ENCODE measurements at places on chromosomes 5 and 9.

GRCh38 chr5:123705741-123706140 lies 193.8 kb downstream of the CSNK1G3 start:
- DNase-seq: peak; percentile 84

GRCh38 chr5:115963566-115963965 lies 1.3 kb downstream of the LVRN start:
- DNase-seq: no peak

GRCh38 chr9:14432666-14433350 lies 118.9 kb upstream of the NFIB start:
- DNase-seq: no peak

GRCh38 chr5:322281-322941 lies 897 bp downstream of the AHRR start:
- DNase-seq: peak; percentile 30

DNA sequence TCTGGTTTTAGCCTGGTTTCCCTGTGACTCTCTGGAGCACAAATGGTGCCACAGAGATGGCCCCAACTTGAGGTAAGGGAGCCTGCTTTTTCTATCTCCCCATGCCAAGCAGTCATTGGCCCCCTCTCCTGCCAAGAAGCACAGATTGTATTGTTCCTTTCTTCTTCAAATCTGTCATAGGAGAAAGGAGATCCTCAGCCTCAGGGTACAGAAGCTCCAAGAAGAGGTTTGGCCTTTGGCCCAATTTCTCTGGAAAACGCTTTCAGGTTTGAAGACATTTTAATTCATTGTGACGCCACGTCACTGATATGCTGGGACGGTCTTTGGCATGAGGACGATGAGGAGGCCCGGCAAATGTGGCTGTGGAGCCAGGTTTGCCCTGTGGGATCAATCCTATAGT lies 29.2 kb upstream of the PANK3 start:
- no peak for DNase-seq

DNA sequence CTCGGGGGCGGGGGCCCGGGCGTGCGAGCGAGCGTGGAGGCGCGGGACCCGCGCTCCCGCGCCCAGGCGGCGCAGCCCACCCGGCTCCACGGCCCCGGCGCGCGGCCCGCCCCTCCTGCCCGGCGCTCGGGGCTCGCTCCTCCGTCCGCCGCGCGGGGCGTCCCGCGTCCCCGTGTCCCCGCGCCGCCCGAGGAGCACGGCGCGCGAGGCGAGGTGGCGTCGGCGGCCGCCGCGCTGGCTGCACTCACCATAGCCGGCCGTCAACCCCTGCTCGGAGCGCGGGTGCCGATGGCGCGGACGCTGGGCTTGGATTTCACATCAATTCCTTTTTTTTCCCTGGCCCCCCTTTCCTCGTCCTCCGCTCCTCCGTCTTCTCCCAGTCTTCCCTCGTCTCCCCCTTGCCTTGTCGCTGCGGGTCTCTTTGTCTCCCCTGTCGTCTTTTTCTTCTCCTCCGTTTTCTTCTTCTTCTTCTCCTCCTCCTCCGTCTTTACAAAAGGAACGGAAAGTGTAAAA lies 494 bp downstream of the PTCH1 start:
- no peak for DNase-seq

GRCh38 chr5:116938488-116938887 lies 363.9 kb upstream of the SEMA6A start:
- no peak for DNase-seq

All from fibroblast of the aortic adventitia (primary cell).